RWPE1 (cell line): ENCODE measurements at places on chromosomes 5 and 9.

- DNase-seq = no peak
Observed at GRCh38 chr9:94996641-94997040, 270.1 kb downstream of the AOPEP start.

DNA sequence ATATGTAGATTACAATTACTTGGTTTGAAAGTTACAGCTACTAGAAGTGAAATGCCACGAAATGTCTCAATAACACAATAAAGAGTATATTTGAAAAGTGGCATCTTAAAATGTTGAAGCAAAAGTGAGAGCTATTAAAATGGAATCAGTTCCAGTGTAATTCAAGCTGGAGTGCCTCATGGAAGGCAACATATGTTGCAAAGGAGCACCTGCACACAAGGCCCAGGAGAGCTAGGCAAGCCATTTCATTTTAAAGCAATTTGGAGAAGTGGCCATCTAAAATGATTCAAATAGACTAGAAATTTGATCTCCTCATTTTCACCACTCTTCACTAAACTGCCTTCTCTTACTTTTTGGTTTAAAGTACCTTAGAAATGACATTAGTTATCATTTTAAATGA is 167.8 kb downstream of the GABRB2 start:
- no peak for DNase-seq

DNA sequence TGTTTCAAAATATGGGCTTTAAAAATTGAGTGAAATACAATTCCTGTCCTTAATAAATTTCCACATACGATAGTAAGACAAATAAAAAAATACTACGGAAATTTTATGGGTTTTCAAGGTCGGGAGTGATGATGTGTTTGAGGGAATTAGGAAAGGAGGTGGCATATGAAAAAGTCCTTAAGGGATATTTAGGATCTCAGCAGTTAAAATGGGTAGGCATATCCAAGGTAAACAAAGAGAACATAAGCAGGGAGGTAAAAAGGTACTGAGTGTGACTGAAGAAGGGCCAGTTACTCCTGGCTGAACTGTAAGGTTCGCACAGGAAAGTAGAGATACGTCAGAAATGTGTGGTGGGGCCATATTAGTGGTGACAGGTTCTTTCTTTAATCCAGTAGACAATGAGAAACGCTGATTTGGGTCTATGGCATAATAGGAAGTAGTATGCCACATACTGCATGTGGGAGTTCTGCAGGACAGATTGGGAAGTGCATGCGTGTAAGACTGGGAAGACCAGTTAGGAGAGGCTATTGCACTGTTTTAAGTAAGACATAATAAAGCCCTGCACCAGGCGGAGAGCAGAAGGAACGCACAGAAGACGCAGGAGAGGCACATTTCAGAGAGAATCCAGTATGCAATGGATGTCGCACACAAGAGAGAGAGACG is 937 bp upstream of the HMGCR start:
- peak; percentile 62 for DNase-seq

DNA sequence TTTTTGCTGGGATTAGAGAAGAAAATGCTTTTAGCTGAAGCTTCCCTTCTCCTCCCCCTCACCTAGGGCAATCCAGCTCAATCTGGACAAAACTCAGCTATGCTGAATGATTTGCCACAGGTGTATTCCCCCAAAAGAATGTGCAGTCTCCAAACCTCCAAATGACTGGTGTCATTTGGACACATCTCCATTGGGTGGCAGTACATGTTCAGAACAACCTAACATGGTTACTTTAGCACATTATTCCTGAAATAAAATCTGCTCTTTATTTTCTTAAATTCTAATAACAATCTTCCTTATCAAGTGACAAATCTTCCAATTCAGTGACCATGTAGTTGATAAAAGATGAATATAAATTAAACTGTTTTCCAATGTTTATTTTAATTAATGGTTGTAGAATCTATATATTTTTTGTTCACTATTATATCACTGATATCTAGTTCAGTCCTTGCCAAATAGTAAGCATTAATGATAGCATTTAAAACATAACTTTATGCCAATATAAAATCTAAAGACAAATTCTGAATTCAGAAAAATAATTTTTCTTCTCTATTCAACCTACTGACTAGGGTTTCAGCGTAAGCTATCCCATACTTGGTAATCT is 61.3 kb upstream of the MOCS2 start:
- DNase-seq = peak; percentile 73

DNA sequence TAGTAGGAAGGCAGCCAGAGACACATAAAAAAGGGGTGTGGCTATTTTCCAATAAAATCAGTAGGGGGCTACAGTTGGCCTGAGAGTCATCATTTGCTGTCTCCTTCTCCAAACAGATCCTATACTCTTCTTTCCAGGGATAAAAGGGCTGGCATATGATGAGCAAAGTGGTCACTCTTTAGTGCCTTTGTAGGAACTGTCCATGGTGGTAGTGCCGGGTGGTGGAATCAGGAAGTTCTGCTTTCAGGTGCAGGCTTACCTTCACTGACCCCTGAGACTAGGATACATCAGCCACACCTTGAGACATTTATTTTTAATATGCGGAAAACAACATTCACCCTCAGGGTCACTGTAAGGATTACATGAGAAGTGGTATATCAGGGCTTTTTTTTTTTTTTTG is 80.8 kb downstream of the ASTN2 start:
- DNase-seq = no peak

DNA sequence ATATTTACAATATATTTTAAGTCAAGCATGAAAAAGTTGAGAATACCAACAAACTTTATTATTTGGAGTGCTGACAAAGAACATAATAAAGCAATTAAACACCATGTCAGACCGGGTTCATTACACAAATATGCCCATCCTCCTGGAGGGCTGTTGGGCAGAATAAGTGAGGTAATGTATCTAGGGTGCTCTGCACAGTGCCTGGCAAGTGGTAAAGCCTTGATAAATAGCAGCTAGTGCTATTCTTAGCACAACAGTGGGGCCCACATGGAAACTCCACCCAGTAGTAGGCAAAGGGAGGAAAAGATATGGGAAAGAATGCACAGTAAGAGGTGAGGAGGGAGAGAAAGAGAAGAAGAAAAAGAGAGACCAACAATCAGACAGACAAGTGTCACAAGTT is 97.7 kb downstream of the SLC1A3 start:
- DNase-seq = no peak

GRCh38 chr5:132388244-132389050 is 18.9 kb downstream of the SLC22A5 start:
- DNase-seq = no peak

GRCh38 chr9:93830012-93830596 is 125.1 kb downstream of the BARX1 start:
- no peak for DNase-seq

GRCh38 chr5:139295346-139296057 is 2.0 kb downstream of the MATR3 start:
- DNase-seq = no peak

DNA sequence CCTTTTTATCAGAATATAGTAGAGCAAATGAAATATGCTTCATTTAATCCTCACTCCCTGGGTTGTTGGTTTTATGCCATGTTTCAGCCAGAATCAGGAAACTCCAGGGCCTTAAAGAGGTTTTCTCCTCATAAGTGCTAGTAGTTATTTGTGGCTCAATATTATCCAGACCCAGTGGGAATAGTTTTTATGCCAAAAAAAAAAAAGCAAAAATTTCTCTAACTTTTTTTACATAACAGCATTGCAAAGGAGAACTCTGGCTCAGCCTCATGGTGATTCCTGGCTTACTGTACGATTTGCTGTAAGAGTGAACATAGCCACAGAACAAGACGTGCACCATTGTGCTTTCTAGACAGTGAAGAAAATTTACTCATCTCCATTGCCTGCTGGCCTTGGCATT is 232.5 kb downstream of the PJA2 start:
- DNase-seq = no peak

GRCh38 chr5:83368835-83369234 is 102.7 kb upstream of the VCAN start:
- no peak for DNase-seq

- DNase-seq = no peak
Observed at GRCh38 chr9:86924206-86924605, 23.1 kb downstream of the GAS1 start.

DNA sequence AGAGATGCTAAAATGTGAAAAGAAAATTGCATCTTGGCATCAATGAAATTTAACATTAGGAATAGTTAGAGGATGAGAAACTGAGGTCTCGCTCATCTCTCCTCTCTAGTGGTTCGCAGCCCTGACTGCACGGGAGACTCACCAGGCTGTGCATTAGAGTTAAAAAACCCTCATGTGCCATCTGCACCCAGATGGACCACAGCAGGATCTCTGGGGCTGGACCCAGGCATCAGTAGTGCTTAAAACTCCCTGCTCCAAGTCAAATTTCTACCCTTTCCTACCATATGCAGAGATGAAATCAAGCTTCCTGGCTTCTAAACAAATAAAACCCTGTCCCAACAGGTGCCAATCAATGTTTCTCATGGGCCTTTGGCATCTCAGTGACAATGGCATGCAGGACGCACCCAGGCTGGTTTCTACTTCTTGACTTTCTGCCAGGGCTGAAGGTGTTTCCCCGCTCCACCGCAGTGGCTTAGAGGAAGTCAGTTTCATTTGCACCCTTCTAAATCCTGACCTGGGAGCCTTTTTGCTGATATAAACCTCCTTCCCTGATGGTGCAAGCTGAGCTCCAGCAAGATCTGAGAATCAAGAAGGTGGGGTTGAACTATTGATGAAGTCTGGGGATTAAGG is 132.6 kb downstream of the NSG2 start:
- DNase-seq = no peak

GRCh38 chr5:32625106-32625505 is 39.7 kb downstream of the SUB1 start:
- no peak for DNase-seq

- no peak for DNase-seq
Observed at GRCh38 chr5:108074626-108075025, 307.3 kb downstream of the FBXL17 start.

DNA sequence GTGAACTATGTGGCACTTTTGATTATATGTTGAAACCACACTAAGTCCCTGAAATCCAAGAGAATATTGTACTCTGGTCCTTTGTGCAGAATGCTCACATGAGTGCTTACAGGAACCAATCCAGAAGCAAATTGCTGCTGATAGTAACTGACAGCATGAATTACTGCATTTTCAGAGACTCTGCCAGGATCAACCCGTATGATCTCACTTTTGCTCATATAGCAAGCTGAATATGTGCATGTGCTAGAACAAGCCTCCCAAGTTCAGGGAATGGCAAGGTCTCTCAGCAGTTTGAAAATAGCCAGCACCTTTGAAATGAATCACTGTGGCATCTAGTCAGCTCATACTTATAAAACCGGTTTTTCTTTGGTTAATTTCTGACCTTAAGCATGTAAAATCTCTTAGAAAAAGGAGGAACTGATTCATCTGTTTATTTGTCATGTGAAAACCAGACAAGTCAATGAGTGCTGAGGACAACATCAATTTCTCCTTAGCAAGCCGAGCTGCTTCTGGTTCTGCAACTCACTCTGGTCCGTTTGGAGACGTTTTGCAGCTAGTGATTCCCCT is 215.7 kb upstream of the ELL2 start:
- DNase-seq = peak; percentile 97

GRCh38 chr9:109745335-109746283 is 34.4 kb upstream of the PALM2AKAP2 start:
- DNase-seq = no peak

DNA sequence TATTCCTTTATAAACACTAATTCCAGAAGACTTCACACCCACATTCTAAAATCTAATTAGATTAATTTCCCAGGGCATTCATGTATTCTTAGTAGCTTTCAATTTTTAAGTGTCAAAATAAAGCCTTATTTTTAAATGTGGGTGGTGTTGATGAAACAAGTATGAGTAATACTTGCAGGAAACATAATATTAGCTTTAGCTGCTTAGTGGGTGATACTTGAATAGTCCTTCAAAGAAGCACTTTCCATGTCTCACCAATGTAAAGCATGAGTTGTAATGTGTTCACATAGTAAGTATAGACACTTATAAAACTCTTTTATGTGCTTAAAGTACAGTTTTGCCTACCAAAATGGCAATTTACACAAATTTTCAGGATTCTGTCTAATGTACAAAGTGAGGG is 6.9 kb downstream of the FNBP1 start:
- DNase-seq = peak; percentile 45

DNA sequence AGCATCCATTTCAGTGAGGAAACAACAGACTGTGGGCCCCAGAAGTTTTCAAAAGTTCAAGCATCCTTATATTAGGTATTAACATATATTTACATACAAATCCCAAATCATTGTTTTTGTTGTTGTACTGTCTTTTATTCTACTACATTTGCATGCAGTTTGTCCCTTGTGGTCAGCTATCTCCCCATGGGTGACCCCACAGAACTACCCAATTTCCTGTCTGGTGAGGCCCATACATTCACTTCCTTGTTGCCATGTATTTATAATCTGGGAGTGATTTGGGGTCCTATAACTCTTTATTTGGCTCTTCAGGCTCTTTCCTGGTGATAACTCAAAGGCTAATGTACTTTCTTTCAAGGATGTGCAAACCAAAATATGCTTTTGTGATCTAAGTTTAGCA is 3.3 kb upstream of the CD180 start:
- DNase-seq = no peak

GRCh38 chr5:170497311-170498038 is 6.3 kb upstream of the KCNIP1 start:
- no peak for DNase-seq

- DNase-seq = no peak
Observed at GRCh38 chr9:91196103-91196950, 165.4 kb downstream of the AUH start.

- DNase-seq = no peak
Observed at GRCh38 chr5:137695651-137696428, 40.0 kb downstream of the KLHL3 start.

DNA sequence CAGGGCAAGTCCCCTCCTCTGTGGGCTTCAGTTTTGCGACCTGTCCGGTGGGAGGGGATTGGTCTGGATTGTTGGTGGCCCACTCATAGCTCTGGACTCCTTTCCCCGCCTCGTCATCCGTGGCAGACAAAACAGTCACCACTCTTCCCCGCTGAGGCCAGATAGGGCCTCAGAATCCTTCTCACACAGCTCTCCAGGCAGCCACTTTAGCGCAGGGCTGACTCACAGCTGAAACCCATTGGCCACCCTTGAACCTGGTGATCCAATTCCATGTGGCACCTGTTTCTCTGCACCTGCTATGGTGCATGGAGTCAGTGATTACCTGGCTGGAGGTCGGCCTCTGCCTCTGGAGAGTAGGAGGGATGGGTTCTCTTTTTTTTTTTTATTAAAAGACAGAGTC is 15.8 kb upstream of the CACFD1 start:
- DNase-seq = no peak

DNA sequence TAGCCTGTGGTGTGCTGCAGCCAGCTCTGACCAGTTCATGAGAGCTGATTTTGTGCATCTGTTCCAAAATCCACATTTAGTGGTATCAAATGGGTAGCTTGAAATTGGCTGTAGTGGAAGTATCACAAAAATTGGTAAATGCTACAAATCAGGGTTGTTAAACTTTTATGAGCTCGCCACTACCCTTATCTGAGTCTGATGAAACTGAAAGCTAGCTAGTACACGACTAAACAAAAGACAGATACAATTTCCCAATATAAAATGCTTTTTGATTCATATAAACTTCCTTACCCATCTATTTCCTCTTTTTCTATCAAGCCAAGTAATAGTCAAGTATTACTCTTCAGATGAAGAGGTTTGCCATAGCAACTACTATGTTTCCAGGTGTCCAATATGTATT is 392.0 kb downstream of the TMEM161B start:
- DNase-seq = no peak

GRCh38 chr9:69376651-69377050 is 51.6 kb downstream of the ENTREP1 start:
- peak; percentile 48 for DNase-seq

- no peak for DNase-seq
Observed at GRCh38 chr9:84997472-84997871, 327.9 kb downstream of the NTRK2 start.

GRCh38 chr5:157562111-157562581 is 13.4 kb downstream of the ADAM19 start:
- DNase-seq = no peak

GRCh38 chr5:34930870-34931269 is 1.5 kb downstream of the DNAJC21 start:
- DNase-seq = no peak
